ENCODE measurements at places on chromosomes 11 and 22. TPM values are rescaled to one million over a fixed set of nuclear protein-coding genes. Genes with fewer than 3 reads are reported as not detected.

- no peak for DNase-seq
Observed at GRCh38 chr11:121471167-121471566, 18.4 kb upstream of the SORL1-AS1 start.

- DNase-seq: no peak
Observed at GRCh38 chr22:19966908-19967750, 25.5 kb upstream of the TXNRD2 start.

- DNase-seq: no peak
Observed at GRCh38 chr11:58787903-58788302, 56.2 kb upstream of the GLYAT start.

DNA sequence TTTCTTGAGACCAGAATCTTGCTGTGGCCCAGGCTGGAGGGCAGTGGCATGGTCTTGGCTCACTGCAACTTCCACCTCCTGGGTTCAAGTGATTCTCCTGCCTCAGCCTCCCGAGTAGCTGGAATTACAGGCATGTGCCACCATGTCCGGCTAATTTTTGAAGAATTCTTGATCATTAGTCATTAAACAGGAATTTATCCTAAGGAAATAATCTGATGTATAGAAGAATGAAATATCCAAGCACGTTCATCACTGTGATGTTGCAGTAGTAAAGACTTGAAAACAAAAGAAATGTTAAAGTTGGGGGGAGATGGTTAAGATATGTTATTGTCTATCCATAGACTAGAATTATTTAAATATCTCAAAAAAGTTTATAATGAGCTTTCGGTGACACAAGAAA, 23.6 kb downstream of the CBL start:
- DNase-seq: no peak

GRCh38 chr11:6475936-6476335, 2.2 kb upstream of the TRIM3 start:
- peak; percentile 72 for DNase-seq

GRCh38 chr11:83816572-83817187, 530.5 kb upstream of the CCDC90B start:
- peak; percentile 50 for DNase-seq

- DNase-seq: peak; percentile 26
Observed at GRCh38 chr11:65448418-65449105, 26.0 kb downstream of the NEAT1 start.

- no peak for DNase-seq
Observed at GRCh38 chr11:45435706-45436105, 149.6 kb upstream of the SYT13 start.

DNA sequence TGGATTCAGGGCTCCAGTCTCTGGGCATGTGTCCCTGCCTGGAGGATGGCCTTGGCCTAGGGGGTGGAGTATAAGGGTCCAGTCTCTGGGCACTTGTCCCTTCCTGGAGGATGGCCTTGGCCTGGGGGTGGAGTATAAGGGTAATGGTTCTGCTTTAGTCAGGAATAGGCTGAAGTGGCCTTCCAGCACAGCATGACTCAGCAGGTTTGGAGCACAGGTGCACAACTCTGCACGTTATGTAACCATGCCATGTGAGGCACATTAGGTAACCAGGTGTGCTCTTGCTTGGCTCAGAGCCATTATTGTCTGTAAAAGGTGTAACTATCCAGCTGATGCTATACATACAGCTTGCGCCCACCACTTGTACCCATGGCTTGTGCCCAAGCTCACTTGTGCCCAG, 48.4 kb upstream of the POLD3 start:
- no peak for DNase-seq

The C22orf31 gene
- not detected for total RNA-seq

The POLR2L gene
- 13.8 TPM for total RNA-seq

The HTR3B gene
- total RNA-seq: not detected

The CELSR1 gene
- total RNA-seq: 78.2 TPM

The TPBGL gene
- not detected for total RNA-seq

Measured in stomach (tissue), 19 donors.